Tibial artery (tissue), 4 donors: ENCODE measurements at places on chromosomes 13 and 19.

DNA sequence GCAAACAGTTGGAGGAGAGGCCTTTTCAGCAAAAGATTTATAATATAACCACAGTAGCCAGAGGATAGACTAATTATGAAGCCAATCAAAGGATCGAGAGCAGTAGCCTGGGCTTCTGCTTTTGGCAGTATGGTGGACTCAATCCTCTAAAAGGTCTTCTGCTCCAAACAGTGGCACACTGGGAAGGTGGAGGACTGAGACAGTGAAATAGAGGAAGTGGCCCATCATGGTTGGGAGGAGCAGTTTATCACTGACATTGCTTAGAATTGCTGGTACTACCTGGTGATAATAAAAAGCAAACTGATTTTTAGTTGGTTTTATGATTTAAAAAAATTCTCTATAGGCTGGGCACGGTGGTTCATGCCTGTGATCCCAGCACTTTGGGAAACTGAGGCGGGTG lies 20.9 kb upstream of the PLAUR start:
- DNase-seq: no peak

DNA sequence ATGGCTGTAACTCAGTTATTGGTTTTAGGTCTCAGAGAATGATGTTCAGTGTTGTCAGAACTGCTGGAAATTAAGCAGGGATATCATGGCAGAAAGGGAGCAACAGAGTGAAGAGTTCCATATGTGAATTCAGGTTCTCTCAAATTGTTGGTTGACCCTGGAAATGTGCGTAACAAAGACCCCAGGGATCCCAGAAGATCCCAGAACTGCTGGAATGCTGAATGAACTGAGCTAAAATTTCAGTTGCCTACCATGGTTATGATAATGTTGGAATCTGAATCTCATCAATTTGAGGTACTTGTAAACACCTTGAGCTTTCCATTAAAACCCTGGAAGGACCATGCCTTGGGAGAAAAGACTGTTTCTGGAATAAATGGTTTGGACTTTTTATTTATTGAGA lies 230.8 kb downstream of the GGACT start:
- no peak for DNase-seq

DNA sequence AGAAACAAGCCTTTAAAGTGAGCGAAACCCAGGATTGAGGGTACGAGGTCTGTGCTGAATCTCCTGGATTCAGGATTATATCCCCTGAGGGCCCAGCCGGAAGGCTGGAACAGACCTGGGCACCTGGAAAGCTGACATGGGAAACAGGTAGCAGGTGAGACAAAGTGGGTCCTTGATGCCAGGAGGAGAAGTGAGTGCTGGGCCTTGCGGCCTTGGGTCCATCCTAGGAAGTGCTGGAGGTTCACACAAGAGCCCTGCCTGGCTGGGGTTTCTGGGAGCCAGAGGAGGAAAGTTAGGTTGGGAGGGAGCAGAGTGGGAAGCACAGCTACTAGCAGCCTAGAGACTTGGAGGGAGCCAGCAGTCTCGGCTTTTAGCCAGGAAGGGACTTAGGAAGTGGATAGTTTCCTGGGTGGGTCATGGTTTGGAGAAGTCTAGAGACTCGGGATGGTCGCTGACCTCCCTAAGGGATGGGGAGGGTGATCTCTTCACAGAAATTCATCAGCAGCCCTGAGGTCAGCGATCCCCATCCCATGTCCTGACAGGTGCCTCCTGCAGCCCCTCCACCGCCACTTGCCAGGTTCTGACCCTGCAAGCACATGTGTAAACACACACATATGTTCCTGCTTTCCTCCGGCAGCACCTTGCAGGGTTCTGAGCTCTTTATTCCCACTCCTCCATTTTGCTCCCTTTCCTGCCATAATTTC lies 29.4 kb upstream of the ZNF492 start:
- DNase-seq: no peak

- DNase-seq: peak; percentile 98
These were observed at the start of gene ZNF626 for GRCh38 chr19:20661150-20661819. ZNF626 (minus strand) TSS chr19:20661571; CDS start chr19:20661446, 125 bp downstream.

DNA sequence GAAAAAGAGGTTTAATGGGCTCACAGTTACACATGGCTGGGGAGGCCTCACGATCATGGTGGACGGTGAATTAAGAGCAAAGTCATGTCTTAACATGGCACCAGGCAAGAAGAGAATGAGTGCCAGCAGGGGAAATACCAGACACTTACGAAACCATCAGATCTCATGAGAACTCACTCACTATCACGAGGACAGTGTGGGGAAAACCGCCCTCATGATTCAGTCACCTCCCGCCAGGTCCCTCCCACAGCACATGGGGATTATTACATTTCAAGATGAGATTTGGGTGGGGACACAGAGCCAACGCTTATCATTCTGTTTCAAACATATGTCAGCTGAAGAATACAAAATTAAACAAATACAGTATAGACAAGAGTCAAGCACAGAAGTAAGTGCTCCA lies 165.1 kb downstream of the PCCA start:
- no peak for DNase-seq

DNA sequence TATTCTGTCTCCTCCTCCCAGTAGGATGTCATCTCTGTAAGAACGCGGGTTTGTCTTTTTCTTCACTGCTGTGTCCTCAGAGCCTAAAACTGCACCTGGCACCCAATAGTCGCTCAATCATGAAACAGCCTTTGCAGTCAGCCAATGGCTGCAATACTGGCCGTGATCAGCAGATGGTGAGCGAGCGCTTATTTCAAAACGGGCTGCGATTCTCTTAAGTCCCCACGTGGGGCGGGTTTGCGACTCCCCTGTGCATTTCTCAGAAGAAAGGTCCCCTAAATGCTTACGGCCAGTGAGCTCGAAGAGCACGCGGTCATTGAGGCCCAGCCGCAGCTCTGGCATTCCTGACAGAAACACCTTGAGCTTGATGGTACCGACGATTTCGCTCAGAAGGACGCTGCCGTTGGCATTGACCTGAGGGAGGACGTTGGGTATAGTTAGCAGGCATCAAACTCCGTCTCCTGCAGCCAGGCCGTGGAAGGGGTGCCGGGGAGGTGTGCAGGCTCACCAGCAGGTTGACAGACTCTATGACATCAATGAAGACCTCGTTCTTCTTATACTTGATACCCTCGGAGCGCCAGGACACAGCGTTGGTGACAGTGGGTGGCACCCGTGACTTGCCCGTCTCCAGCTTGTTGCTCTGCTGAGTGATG lies 6.0 kb downstream of the AP1M2 start:
- DNase-seq: peak; percentile 92

DNA sequence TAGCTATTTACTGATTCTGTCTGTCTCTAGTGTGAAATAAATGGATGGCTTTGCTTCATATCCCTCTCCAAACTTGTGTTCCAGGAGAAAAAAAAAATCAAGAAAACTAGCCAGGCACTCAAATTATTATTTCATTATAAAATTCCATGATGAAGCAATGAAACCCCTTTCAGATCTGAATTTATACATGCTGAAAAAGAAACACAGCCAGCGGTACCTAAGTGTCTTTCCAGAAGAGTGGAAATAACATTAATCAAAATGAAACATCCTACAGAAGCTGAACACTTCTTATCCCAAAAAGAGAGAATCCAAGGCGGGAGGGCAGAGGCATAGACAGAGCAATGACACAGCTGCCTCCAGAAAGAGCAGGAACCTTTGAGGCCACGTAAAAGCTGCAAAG lies 15.9 kb downstream of the ENOX1 start:
- no peak for DNase-seq

DNA sequence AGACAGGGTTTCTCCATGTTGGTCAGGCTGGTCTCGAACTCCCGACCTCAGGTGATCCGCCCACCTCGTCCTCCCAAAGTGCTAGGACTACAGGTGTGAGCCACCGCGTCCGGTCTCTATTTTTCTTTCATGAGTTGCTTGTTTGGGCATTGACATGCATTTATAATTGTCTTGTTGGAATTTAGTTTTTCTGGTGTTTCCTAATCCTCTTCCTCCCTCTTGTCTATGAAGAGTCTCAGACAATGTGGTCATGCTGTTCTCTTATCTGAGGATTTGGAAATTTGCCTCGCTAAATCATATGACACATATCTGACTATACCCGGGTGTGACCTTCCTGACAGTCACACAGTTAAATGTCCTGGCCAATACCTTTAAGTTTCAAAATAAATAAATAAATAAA lies 7.4 kb upstream of the CEACAM18 start:
- DNase-seq: no peak

DNA sequence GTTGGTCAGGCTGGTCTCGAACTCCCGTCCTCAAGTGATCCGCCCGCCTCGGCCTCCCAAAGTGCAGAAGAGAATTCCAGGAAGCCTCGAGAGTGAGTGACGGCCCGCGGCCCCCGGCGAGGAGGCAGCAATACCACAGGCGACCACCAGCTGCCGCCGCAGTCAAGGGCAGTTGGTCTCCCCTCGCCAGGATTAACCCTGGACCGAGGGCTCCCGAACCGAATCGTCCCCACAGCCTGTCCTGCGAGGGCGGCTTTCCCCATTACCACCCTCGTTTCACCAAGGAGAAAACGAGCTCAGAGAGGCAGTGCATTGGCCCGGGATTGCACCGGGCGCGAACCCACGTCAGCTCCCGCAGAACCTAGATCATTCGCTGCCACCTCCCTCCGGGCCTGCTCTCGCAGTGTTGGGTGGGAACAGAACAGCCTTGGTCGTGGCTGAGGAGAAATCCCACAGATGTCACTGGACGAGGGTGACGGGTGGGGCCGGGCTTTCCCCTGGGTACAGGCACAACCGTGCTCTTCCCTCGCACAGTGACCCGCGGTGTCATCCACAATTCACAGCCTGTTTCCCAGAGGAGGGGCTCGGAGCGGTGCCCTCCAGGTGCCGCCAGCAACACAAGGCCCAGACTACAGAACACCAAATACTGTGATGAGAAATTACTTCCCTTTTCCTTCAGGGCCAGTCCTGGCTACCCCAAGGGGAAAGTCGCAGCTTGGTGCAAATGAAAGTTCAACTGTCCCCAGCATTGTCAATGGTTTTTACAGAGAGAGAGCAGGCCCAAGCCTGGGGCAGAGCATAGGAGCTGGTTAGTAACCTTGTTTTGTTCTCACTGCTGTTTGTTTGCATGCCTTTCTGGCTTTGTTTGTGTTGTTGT lies 24.8 kb downstream of the C2CD4C start:
- DNase-seq: no peak

DNA sequence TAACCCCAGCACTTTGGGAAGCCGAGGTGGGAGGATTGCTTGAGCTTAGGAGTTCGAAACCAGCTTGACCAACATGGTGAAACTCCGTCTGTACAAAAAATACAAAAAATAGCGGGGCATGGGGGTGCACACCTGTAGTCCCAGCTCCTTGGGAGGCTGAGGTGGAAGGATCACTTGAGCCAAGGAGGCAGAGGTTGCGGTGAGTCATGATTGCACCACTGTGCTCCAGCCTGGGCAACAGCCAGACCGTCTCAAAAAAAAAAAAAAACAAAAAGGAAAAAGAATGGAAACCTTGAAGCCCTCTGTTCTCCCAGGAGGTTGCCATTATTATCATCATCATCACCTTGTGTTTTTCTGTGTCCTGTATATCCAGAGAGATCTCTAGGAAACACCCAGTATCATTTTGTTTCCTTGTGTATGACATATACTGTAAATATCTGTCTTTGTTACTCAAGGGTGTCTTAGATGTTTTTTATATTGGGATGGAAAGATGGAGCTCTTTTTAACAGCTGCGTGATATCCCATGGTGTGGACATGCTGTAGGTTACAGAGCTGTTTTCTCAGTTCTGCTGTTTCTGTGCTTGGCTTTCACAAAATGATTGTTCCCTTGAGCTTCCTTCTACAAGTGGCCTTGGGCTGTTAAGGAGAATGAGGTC lies 11.8 kb downstream of the CHAF1A start:
- DNase-seq: no peak

GRCh38 chr13:37198629-37199028 lies 93.2 kb upstream of the CSNK1A1L start:
- no peak for DNase-seq

DNA sequence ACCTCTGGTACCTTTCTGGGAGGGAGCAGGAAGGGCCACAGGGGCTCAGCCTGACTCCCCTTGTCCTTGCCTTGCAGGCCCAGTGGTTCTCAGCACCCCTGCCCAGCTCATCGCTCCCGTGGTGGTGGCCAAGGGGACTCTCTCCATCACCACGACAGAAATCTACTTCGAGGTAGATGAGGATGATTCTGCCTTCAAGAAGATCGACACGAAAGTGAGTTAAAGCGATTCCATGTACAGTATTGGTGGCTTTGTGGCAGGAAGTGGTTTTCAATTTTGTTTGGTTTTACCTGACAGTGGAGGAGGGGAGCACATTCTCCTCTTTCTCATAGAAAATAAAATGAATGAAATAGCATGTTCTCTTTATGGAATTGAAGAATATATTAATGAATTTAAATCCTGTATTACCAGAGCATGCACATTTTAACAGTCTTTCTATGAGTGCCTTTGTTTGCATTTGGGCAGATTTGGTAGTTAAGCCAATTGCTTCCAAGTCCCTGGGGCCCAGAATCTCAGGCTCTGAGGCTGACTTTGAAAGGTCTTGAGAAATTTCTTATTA lies 4.1 kb downstream of the MAB21L1 start:
- DNase-seq: no peak

GRCh38 chr13:94416454-94417080 lies 62.9 kb downstream of the DCT start:
- no peak for DNase-seq

DNA sequence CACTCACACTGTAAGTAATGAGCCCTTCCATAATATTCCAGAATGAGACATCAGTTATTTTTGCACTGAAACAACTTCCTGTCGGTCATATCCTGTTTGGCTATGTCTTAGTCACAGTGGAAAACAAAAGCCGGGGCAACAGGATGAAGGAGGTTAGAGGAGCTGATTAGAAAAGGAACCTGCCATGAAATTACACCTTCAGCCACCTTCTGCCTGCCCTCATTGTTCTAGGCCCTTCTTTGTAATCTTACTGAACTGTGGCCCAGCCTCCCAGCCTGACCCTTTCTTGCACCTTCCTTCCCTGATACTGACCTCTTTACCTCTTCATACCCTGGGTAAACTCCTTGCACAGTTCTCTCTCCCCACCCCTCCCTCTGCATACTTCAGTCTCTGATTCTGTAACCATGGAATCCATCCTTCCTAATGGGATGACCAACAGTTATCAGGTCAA lies 67.3 kb downstream of the DOCK9 start:
- DNase-seq: no peak

DNA sequence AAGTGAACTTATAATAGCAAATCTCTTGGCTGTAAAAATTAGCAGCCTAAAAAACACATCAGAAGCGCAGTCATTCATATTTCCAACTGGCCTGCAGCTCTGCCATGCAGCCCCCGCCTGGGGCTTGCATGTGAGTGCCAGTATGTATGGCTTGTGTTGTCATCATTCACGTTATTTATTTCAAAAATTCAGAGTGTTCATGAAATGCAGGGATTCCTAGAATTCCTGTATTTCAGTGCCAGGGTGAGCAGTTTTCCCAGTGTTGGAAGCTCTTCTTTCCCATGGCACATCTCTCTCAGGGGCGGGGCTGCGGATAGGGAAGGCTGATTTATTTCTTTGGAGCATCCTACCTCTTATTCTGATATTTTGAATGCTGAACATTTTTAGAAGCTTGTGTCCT lies 234.6 kb downstream of the FGF9 start:
- DNase-seq: no peak
